ENCODE measurements at places on chromosomes 3 and 15. TPM values are rescaled to one million over a fixed set of nuclear protein-coding genes. Genes with fewer than 3 reads are reported as not detected.

The LDHAL6B gene
- total RNA-seq: not detected

The ACKR4 gene
- not detected for total RNA-seq

The ZDHHC19 gene
- 0.35 TPM for total RNA-seq

The IL17RE gene
- total RNA-seq: 1.7 TPM

The DRD3 gene
- not detected for total RNA-seq

The CPB1 gene
- total RNA-seq: not detected

The SLC22A14 gene
- 0.05 TPM for total RNA-seq

The ST3GAL6 gene
- 0.68 TPM for total RNA-seq

The CBLB gene
- 16.2 TPM for total RNA-seq

The PLSCR5 gene
- not detected for total RNA-seq

The CPNE4 gene
- total RNA-seq: 5.7 TPM

The TMEM158 gene
- total RNA-seq: 10.1 TPM

The GOLGA8Q gene
- 0.11 TPM for total RNA-seq

The CACNA2D3 gene
- 0.15 TPM for total RNA-seq

The CIB2 gene
- total RNA-seq: 28.1 TPM

The C3orf20 gene
- total RNA-seq: not detected

The P2RY12 gene
- total RNA-seq: not detected

The SLC51B gene
- total RNA-seq: 13.6 TPM

The C15orf62 gene
- total RNA-seq: 0.03 TPM

The VEPH1 gene
- 0.53 TPM for total RNA-seq

The CCR8 gene
- not detected for total RNA-seq

The TF gene
- total RNA-seq: 1.2 TPM

The CASR gene
- total RNA-seq: not detected

The GOLGA6L9 gene
- total RNA-seq: 1.8 TPM

The CLDN18 gene
- total RNA-seq: not detected

The ITIH1 gene
- not detected for total RNA-seq

The PLSCR2 gene
- not detected for total RNA-seq

The SERPINI2 gene
- total RNA-seq: not detected

The PTX3 gene
- 1.2 TPM for total RNA-seq
